ENCODE measurements at places on chromosomes 5 and 9.
A peak's percentile ranks its signal among the peaks of the same experiment; 100 is the strongest.

DNA sequence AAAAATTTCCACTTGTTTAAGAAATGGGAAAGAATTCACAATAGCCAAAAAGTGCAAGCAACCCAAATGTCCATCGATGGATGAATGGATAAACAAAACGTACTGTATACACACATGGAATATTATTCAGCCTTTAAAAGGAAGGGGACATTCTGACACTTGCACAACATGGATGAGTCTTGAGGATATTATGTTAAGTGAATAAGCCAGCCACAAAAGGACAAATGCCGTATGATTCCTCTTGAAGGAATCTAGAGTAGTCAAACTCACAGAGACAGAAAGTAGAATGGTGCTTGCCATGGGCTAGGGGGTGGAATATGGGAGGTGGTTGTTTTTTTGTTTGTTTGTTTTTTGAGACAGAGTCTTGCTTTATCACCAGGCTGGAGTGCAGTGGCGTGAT is 3.8 kb upstream of the ATP6V0E1 start:
- no peak for DNase-seq

DNA sequence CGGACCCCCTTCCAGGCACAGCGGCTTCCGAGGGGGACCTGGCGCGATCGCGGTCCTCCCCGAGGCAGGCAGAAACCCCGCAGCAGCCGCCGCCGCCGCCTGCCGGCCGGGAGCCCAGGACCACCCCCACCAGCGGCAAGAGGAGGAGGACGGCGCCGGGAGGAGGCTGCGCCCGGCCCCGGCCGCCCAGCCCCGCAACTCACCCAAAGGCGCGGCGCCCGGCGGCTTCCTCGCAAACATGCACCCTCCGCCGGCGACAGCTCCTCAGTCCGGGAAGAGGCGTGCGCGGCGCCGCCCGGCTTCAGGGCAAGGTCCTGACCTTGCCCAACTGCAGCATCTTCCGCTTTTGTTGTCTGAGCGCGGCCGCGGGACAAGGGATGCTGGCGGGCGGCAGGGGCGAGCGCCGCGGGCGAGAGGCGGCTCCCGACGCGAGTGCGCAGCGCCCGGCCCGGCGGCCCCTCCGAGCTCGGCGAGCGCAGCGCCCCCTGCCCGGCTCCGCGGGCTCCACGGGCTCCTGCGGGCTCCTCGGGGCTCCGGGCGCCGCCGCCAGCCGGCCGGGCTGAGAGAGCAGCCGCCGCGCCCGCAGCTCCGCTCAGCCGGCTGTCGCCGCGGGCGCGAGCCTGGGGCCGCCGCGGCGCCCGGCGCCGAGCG is 507 bp downstream of the CTNND2 start:
- no peak for DNase-seq

GRCh38 chr5:157115012-157115411 is 6.2 kb upstream of the HAVCR2 start:
- DNase-seq, result no peak

GRCh38 chr5:75466006-75466716 is 45.3 kb downstream of the CERT1 start:
- no peak for DNase-seq

GRCh38 chr9:20725675-20726074 is 41.6 kb downstream of the FOCAD start:
- DNase-seq, result no peak

DNA sequence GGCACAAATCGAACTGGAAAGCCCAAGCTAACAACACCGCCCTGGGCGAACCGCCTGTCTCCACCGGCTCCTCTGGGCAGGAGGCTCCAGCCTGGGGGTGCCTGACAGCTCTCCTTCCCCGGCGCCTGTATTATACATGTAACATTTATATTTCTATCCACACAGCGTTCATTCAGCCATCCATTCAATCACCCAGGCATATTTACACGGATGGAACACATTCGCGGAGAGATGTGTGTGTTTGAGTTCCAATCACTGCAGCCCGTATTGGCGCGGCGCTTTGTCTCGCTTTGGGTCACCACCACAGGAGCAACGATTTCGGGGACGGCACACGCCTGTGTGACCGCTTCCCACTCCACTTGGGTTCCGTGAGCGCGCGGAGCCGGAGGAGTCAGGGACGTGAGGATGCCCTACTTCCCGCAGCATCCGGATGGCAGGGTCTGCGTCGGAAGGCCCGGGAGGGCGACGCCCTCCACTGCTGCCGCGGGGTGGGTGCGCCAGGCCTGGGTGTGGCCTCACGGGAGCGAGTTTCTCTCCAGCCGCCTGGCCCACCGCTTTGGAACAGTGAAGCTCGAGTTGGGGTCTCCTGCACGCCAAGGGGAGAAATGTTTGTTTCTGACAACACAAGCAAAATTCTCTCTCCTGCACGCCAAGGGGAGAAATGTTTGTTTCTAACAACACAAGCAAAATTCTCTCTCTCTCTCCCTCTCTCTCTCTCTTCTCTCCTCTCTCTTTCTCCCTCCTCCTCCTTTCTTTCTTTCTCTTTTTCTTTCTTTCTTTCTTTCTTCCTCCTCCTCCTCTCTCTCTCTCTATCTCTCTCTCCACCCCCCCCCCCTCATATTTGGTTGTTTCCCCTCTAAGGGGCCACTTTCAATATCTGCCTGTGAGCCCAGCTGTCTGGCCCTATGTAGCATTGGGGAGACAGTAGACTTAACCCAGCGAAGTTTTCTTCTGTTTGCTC is 1.1 kb upstream of the SV2C start:
- DNase-seq, result no peak

DNA sequence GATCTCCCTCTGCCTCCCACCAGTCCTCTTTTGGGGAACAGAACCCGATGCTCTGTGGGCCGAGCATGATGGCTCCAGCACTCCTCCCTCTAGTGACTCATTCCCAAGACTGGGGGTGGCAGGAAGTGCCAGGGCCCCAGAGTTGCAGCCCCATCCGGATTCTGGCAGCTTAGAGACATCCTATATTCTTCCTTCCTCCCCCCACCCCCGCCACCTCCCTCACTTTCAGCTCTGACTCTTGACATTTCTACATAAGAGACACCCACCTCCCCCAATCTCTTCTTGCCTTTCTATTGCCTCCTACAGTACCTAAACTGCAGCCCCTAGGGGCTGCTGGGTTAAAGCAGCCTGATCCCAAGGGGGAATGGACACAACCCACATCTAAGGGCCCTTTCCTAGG is 47.1 kb upstream of the MATR3 start:
- no peak for DNase-seq

GRCh38 chr5:139395844-139396640 is 1.1 kb upstream of the PROB1 start:
- no peak for DNase-seq

GRCh38 chr5:149126906-149127305 is 14.4 kb upstream of the ABLIM3 start:
- no peak for DNase-seq

GRCh38 chr5:111733571-111733970 is 23.4 kb downstream of the NREP start:
- no peak for DNase-seq

DNA sequence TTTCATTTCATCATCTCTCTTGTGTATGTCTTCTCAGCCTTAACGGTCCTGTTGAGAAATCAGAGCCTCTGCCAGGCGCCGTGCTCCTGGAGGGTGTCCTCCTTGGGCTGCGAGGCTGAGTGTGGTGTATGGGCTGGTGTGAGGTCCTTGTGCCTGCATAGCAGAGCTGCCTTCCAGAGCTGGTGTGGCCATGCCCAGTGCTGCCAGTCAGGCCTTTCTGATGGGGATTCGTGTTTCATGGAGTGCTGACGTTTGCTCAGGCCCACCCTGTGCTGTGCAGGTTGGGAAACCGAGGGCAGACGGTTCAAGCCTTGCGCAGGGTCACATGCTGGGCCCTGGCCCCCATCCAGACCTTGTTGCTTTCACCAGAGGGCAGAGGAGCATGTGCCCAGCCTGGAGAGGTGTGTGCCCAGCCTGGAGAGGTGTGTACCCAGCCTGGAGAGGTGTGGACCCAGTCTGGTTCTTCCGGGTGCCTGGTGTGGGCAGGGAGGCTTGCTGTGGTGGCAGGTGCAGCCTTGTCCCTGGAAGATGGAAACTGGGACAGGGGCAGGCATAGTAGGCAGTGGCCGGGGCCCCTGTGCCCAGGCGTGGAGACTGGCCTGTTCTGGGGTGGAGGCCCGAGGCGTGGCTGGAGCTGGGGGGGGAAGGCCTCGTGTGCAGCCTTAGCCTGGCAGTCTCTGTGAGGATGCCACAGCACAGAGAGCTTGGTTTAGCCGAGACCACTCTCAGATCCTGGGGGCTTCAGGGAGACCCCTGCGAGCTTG is 84.0 kb downstream of the RXRA start:
- DNase-seq, result no peak

GRCh38 chr5:78727786-78728761 is 79.5 kb upstream of the LHFPL2 start:
- no peak for DNase-seq

GRCh38 chr5:123099514-123100151 is 10.6 kb downstream of the PRDM6 start:
- no peak for DNase-seq

DNA sequence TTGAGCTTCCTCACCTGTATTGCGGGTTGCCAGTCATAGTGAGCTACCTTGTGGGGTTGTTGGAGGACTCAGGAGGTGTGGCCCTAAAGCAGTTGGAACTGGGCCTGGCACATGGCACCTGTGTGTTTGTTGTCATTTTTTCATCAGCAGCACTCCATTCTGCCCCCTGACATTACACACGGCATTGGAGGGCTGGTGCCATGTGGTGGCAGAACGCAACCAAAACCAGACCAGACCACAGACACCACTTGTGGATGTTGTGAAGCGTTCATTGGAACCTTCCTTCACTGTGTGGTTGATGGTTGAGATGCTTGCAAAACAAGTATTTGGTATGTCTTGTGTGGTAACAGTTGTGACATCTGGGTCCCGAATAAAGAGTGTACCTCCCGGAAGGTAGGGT is 113.2 kb upstream of the ERCC6L2 start:
- no peak for DNase-seq

DNA sequence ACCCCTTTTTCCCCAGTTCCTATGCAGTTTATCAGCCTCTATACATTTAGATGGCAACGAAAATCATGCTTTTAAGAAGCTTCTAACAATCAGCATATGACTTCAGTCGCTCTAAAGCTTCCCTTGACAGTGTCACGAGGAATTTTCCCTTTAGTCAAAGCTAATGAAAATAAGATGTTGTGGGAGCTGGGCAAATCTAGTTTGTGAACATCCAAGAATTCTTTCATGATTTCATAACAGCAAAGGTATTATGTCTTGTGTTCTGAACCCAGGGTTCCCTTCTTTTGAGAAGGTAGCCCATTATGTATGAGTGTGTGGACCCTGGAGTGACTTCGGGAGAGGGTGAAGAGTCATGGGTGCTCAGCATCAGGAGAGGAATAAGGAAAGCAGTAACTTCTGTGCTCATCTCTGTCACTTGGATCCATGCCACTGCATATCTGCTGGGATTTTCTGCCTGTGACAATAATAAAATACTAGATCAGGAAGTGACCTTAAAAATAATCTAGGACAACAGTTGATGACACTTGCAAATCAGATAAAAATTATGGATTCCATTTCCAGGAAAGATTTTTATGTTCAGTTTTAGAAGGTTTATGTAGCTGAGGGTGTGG is 102.4 kb downstream of the PCSK1 start:
- DNase-seq, result no peak

DNA sequence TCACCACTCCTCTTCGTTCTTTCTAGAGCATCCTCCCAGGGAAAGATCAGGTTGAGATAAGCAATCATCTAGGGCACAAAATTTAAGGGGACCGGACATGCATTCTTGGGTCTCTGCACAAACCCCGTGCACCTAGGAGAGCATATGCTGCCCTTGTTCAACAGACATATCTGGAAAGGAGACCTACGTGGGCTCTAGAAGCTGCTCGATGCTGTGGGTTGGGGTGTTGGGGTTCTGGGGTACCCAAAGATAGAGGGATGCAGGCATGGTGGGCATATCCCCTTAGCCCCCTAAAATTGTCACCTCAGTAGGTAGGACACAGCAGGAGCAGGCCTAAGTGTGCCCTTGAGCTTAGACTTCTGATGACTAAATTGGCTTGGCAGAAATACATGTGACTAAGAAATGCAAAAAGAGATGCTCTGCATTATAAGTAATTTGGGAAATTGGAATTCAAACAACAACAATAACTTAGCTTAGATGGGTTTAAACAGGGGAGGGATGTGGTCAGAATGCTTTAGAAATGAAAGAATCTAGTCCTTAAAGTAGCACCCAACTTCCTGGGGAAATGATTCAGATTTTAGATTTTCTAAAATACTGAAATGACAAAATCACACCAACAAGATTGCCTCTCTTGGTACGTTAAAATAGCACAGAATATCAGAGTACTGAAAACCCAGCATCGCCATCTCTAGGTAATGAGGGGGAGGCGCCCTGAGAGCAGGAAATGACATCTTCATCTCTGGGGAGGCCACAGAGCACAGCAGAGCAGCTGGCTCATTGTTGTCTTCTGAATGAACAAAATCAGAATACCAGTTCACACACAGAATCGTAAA is 172.3 kb downstream of the GNA14 start:
- DNase-seq, result peak; percentile 3

All from stimulated activated CD8-positive, alpha-beta memory T cell treated with anti-CD3 and anti-CD28 coated beads, Interleukin-2, amount 100 ng/mL, for 1 hour (primary cell).